ENCODE measurements at places on chromosomes 3 and 15. TPM values are rescaled to one million over a fixed set of nuclear protein-coding genes. Genes with fewer than 3 reads are reported as not detected.

CYP11A1 gene
- total RNA-seq = not detected

POPDC2 gene
- total RNA-seq = 2.1 TPM

UBL7 gene
- 52.3 TPM for total RNA-seq

LSAMP gene
- not detected for total RNA-seq

DNASE1L3 gene
- total RNA-seq = not detected

LCTL gene
- total RNA-seq = not detected

CPEB1 gene
- 0.21 TPM for total RNA-seq

CLSTN2 gene
- total RNA-seq = not detected

SATB1 gene
- 546 TPM for total RNA-seq

LINGO1 gene
- total RNA-seq = not detected

IL17RE gene
- total RNA-seq = 1.9 TPM

ASB14 gene
- not detected for total RNA-seq

TM4SF18 gene
- not detected for total RNA-seq

LRRC31 gene
- not detected for total RNA-seq

GOLGA6C gene
- total RNA-seq = not detected

CCDC54 gene
- not detected for total RNA-seq

GMNC gene
- total RNA-seq = not detected

TMA7 gene
- 318 TPM for total RNA-seq

ACAN gene
- not detected for total RNA-seq

CCRL2 gene
- 1.3 TPM for total RNA-seq

LYZL4 gene
- total RNA-seq = not detected

ZNF148 gene
- total RNA-seq = 29.9 TPM

PCBP4 gene
- total RNA-seq = 19.3 TPM

PTPN23 gene
- total RNA-seq = 29.7 TPM

SV2B gene
- total RNA-seq = 0.05 TPM

BRK1 gene
- 70.3 TPM for total RNA-seq

DZIP1L gene
- total RNA-seq = not detected

IFRD2 gene
- 112 TPM for total RNA-seq

CIB1 gene
- total RNA-seq = 162 TPM

ST8SIA2 gene
- not detected for total RNA-seq

ARHGEF3 gene
- 31.5 TPM for total RNA-seq

IQCF5 gene
- total RNA-seq = not detected

FAM227B gene
- 3.8 TPM for total RNA-seq

SLC28A1 gene
- total RNA-seq = not detected

COPS2 gene
- 80.0 TPM for total RNA-seq

SPATA12 gene
- total RNA-seq = not detected

ACTC1 gene
- not detected for total RNA-seq

NMD3 gene
- 70.8 TPM for total RNA-seq

SLC24A5 gene
- total RNA-seq = not detected

ARPP21 gene
- not detected for total RNA-seq

SPINT1 gene
- 11.3 TPM for total RNA-seq

PLA2G4B gene
- 6.0 TPM for total RNA-seq

CP gene
- not detected for total RNA-seq

IMPG2 gene
- total RNA-seq = 0.10 TPM

PLA2G4D gene
- total RNA-seq = not detected

AGTR1 gene
- not detected for total RNA-seq

SERINC4 gene
- 0.10 TPM for total RNA-seq

P2RY13 gene
- total RNA-seq = not detected

SFMBT1 gene
- 22.8 TPM for total RNA-seq

GP9 gene
- total RNA-seq = not detected

PPCDC gene
- 18.8 TPM for total RNA-seq

ONECUT1 gene
- total RNA-seq = not detected

TMC3 gene
- not detected for total RNA-seq
